Tibial nerve (tissue), 4 donors: ENCODE measurements at places on chromosomes 5 and 9. TPM values are rescaled to one million over a fixed set of nuclear protein-coding genes. Genes with fewer than 3 reads are reported as not detected.

DNA sequence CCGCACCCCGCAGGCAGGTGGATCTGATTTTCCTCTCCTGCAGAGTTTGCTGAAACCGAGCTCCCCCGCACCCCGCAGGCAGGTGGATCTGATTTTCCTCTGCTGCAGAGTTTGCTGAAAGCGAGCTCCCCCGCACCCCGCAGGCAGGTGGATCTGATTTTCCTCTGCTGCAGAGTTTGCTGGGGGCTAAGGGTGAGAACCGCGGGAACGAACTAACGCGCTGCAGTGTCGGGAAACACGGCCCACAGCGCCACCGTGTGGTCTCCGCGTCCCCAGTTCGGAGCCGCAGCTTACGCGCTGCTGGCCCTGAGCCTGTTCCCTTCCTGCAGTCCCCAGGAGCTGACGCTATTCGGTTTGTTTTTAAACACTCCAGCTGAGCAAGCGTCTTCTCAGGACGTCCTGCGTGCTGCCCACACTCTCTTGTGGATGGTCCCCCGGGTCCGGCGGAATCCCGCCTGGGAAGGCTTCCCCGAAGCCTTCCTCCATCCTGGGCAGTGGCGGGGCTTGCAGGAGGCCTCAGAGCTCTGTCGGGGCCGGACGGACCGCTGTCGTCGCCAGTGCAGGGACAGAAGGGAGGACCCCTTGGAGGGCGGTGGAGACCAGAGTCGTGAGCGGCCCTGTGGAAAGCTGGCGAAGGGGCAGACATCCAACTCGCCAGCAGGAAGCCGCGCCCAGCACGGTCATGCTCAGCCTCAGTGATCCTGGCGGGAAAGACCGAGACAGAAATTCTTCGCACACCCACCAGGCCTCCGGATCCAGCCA, 121.2 kb upstream of the LPCAT1 start:
- DNase-seq: peak; percentile 74

DNA sequence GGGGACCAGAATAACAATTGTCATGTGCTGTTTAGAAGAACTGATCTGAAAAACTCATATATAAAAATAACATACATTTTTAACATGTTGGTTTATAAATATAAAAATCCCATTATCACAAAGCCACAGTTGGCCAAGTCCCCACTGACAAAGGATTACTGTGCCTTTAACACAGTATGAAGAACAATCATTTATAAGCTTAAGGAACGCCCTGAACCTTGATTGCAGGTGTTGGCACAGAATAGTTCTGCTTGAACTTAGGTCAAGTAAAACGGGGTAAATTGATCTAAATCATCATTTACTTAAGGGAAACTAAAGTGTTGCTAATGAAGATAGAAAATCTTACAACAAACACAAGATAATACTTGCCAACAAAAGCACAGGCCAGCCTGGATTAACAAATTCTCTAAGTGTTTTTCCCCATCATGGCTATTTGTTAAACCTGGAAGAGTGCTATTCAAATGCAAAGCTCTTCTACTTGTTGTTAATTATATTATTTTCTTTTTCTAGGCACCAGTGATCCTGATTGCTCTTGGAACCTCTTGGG, 46.1 kb downstream of the ASTN2 start:
- DNase-seq: no peak

Gene TMEFF1
- total RNA-seq: 1.6 TPM

Gene SLCO6A1
- total RNA-seq: not detected
